H9 (cell line): ENCODE measurements at places on chromosomes 11 and 22. TPM values are rescaled to one million over a fixed set of nuclear protein-coding genes. Genes with fewer than 3 reads are reported as not detected.

DNA sequence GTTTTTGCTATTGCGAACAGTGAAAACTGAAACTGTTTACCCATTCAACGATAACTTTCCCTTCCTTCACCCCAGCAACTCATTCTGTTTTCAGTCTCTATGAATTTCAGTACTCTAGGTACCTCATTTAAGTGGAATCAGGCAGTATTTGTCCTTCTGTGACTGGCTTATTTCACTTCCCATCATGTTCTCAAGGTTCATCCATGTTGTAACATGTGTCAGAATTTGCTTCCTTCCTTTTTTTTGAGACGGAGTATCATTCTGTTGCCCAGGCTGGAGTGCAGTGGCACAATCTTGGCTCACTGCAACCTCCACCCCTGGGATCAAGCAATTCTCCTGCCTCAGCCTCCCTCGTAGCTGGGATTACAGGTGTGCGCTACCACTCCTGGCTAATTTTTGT is 23.7 kb downstream of the HTR3B start:
- no peak for DNase-seq

DNA sequence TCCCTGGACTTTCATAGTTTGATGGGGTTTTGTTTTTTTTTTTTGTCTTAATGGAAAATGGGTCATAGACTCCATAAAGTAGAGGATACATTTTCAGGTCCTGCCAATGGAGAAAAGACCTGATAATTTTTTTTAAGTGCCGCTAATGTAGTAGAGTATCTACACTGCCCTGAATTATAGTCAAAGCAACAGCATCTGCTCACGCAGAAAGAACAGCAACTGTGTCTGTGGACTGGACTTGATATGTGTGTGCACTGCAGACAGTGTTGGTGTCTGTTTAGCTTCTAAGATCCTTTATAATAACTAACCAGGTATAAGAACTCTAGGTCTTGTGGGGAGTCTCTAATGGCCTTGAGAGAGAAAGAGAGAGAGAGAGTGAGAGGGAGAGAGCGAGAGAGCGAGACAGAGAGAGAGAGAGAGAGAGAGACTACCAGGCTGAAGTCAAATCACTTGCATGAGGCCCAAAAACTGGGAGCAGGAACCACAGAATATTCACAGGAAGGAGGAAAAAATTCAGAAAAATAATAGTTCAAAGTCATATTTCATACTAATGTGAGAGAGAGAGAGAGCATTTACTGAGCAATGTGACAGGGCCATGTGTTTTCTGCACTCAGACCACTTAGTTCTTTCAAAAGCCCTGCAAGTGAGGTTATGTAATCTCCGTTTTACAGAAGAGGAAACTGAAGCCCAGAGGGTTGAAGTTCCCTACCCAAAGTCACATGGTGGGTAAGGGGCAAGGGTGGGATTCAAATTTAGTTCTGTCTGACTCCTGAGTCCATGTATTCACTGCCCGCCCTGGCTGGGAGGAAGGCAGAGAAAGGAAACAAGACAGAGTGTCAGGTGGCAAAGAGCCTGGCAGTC is 8.6 kb upstream of the MIAT start:
- DNase-seq, result no peak

DNA sequence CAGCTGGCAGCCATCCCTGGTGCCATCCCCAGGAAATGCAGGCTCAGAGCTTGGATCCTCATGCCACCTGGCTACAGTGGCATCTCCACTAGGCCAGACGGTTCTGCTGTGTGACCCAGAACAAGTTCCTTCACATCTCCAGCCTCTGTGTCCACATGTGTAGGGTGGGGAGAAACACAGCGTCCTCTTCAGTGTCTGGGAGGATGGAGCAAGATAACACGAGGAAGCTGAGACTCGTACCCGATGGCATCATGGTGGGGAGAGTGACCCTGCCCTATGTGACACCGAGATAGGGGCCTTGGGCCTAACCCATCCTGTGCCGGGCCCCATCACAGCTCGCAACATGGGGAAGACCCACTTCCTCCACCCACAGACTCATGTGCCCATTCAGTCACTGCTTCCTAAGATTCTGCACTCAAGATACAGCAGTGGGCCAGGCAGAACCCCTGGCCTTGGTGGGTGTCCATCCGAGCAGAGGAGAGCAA is 78.5 kb downstream of the MORC2 start:
- no peak for DNase-seq

DNA sequence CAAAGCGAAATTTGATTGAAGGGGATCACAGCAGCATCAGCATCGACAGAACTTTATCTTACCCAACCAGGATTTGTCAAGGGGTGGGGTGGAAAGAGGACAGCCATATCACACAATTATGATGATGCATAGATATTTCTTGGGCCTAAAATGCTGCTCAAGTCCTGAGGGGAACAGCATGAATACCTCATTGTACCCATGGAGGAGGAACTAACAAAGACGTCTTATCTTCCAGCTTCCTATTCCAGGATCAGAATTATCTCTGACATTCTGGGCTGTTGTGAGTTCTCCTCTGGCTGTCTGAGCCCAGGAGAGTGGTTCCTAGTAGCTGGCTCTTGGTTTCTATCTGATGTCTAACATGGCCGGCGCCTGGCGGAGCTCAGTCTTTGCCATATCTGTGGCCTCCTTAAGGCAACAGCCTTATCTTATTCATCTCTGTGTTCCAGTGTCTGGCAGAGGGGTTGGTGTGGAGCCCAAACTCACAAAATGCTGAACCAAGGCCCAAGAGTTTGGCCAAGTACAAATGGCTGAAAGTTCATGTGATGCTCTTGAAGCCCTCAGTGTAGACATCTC is 68.2 kb upstream of the TIMP3 start:
- DNase-seq, result no peak

Gene DEUP1
- total RNA-seq, result 0.22 TPM in 1 of 2 replicates, not detected in the other

Gene CRYBA4
- 0.37 and 0.52 TPM in 2 replicates for total RNA-seq
